ENCODE measurements at places on chromosomes 7 and 10. TPM values are rescaled to one million over a fixed set of nuclear protein-coding genes. Genes with fewer than 3 reads are reported as not detected.

- H3K36me3 ChIP-seq, result no peaks in the 10 kb centered on the region
- H3K4me1 ChIP-seq, result no peaks in the 10 kb centered on the region
- H3K4me3 ChIP-seq, result no peak overlapping the region
- no peak for DNase-seq
- no peaks in the 10 kb centered on the region for H3K27me3 ChIP-seq
Observed at GRCh38 chr10:71080381-71081228, 131.8 kb upstream of the UNC5B start.

DNA sequence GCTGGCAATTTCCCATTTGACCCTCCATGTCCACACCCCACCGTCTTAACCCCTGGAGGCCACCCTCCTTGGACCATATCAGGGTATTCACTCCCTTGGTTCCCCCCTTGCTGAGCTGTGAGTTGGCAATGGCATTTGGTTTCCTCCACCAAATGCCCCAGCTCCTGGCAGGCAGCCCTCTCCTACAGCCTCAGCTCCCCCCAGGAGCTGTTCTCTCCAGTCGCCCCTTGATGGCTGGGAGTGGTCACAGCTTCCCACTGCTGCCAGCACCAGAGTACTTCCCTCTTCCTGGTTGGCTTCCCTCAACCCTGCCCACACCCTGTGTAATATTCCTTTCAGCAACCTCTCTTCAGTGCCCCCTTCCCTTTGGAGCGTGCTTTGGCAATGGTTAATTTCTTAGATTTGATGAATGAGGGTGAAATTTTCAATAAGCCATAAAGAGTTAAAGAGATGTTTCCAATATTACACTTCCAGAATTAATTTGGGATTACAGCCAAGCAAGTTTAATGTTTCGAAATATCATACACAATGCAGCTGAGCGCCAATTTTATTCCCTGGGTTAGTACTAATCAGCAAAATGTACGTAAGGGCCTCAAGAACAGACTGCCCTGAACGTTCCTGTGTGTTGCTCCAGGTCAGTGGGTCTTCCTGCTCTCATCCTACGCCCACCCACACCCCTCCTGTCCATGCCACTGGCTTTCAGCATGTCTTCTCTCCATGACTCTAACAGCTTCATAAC lies 207.1 kb upstream of the NFE2L3 start:
- no peak overlapping the region for H3K27ac ChIP-seq
- no peaks in the 10 kb centered on the region for H3K36me3 ChIP-seq
- H3K4me1 ChIP-seq, result no peaks in the 10 kb centered on the region
- peaks cover 2% of the 10 kb centered on the region for H3K27me3 ChIP-seq

GRCh38 chr7:141071855-141072547 lies 1.9 kb upstream of the TMEM178B start:
- no peak for DNase-seq
- no peaks in the 10 kb centered on the region for H3K27me3 ChIP-seq
- no peak overlapping the region for H3K27ac ChIP-seq
- H3K4me1 ChIP-seq, result no peaks in the 10 kb centered on the region
- no peaks in the 10 kb centered on the region for H3K36me3 ChIP-seq

DNA sequence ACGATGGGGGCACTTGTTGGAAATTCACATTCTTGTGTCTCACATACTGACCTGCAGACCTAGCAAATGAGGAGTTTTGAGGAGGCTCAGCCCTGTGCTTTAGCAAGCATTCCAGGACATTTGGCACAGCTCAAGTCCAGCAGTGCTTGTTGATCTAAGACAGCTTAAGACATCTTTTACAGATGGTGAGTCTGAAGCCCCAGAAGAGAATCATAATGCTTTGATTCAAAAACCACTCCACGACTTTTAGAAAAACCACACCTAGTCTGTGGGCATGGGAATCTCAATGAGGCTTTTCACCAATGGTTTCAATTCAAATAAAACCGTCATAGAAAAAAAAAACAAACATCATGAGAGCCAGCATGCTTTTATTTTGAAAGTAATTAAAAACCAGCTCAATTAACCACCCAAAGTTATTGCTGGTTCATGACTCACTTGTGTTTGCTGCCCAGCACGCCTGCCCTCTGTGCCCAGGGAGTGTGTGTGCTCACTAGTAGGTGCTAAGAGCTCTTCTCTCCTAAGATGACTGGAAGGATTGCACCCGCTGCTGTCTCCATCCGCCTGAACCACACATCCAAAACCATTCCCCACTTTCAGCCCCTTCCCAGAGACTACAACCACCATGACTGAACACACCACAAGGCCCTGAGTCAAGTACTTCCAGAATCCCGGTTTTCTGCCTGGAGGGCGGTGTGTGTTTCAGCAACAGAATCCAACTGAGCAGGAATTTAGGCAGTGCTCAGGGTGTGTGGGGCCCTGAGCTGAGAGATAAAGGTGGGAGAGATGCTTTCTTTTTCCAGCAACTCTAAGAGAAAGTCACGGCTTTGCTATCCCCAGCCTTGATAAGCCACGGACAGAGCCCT lies 130.2 kb upstream of the ADAM12 start:
- no peaks in the 10 kb centered on the region for H3K4me1 ChIP-seq
- H3K27ac ChIP-seq, result no peak overlapping the region

- DNase-seq, result no peak
- H3K4me3 ChIP-seq, result no peak overlapping the region
- no peaks in the 10 kb centered on the region for H3K36me3 ChIP-seq
- no peaks in the 10 kb centered on the region for H3K4me1 ChIP-seq
- H3K27me3 ChIP-seq, result no peaks in the 10 kb centered on the region
Observed at GRCh38 chr7:55307123-55307916, 57.8 kb upstream of the LANCL2 start.

DNA sequence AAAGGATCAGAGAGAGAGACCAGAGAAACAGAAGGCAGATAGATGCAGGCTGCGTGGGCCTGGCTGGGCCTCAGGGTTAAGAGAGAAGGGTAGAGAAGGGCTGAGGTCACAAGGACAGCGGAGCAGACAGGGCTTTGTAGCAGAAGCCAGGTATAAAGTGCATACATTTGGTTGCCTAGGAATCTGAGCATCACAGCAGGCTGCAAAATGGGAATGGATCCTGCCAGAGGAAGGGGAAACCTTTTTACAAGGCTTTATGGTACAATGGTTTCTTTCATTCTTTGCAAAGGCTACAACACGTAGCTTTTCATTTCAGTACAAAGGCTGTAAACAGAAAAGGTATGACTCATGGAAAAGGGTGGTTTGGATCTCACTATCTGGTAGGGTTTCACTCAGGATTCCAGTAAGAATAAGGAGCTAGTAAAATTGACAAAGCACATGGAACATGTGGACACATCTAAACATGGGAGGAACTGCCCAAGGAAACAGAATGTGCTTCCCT lies 275.1 kb downstream of the DOCK4 start:
- no peaks in the 10 kb centered on the region for H3K36me3 ChIP-seq
- H3K4me1 ChIP-seq, result no peaks in the 10 kb centered on the region
- no peaks in the 10 kb centered on the region for H3K27me3 ChIP-seq
- no peak for DNase-seq

- H3K4me1 ChIP-seq, result no peaks in the 10 kb centered on the region
- no peak for DNase-seq
- no peaks in the 10 kb centered on the region for H3K27me3 ChIP-seq
- no peak overlapping the region for H3K4me3 ChIP-seq
Observed at GRCh38 chr7:96407427-96407826, 85.5 kb upstream of the SLC25A13 start.

GRCh38 chr7:80017101-80017698 lies 117.4 kb upstream of the GNAI1 start:
- no peaks in the 10 kb centered on the region for H3K36me3 ChIP-seq
- DNase-seq, result no peak
- H3K27ac ChIP-seq, result no peak overlapping the region
- H3K27me3 ChIP-seq, result no peaks in the 10 kb centered on the region
- no peak overlapping the region for H3K4me3 ChIP-seq

GRCh38 chr7:75943864-75944263 lies 28.9 kb downstream of the POR start:
- no peak overlapping the region for H3K27ac ChIP-seq
- H3K4me3 ChIP-seq, result no peak overlapping the region
- no peaks in the 10 kb centered on the region for H3K27me3 ChIP-seq
- no peak for DNase-seq

DNA sequence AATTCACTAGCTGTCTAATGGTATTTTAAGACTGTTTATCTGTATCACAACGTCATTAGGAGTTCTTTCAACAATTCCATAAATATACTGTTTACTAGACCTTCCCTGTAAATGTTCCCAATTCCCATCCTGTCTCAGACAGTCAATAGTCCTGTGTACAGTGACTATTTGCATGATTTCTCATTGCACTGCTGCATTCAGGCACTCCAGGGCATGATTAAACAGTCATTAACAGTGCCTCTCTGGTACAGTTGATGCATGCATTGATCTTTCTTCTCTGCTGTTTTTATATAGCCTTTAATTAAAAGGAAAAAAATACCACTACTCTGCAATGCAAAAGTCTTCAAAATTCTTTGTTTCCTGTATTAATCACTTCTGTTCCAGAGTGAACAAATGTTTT lies 51.5 kb upstream of the MTURN start:
- H3K27me3 ChIP-seq, result no peaks in the 10 kb centered on the region
- H3K4me3 ChIP-seq, result no peak overlapping the region
- no peaks in the 10 kb centered on the region for H3K4me1 ChIP-seq
- H3K27ac ChIP-seq, result no peak overlapping the region

- no peak overlapping the region for H3K27ac ChIP-seq
- no peaks in the 10 kb centered on the region for H3K27me3 ChIP-seq
- no peak overlapping the region for H3K4me3 ChIP-seq
Observed at GRCh38 chr10:14459665-14460064, 128.9 kb upstream of the FRMD4A start.

DNA sequence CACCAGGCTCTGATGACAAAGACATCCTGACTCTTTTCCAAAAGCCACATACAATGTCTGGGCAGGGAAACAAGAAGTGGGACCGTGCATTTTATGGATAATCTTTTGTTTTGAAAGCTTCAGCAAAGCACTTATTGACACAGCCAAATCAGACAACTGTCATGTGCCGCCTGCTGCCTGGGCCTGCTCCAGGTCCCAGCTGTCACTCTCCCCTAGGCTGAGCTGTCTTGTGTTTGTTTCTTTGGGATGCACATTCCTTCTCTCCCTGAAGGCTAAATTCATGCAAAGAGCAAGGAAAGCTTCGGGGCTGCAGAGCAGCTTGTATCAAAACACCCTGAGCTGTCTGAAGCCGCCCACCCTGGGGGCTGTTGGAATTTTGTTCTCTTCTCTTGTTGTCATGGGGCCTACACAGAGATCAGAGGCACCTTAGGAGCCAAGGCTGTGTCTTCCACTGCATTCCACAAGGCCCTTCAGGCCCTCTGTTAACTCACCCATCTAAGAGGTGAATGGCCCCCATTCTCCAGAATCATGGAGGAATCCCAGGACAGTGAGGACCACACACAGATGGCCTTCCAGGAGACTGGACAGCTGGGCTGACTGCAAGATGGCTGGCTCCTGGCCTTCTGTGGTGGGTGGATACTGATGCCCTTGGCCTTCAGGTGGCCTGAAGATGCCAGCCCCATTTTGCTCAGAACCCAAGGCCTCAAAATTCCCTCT lies 17.8 kb upstream of the SLC18A2 start:
- no peak overlapping the region for H3K4me3 ChIP-seq
- no peaks in the 10 kb centered on the region for H3K4me1 ChIP-seq
- no peak for DNase-seq
- H3K27me3 ChIP-seq, result no peaks in the 10 kb centered on the region
- no peaks in the 10 kb centered on the region for H3K36me3 ChIP-seq

- H3K4me1 ChIP-seq, result no peaks in the 10 kb centered on the region
- no peak overlapping the region for H3K4me3 ChIP-seq
- H3K27me3 ChIP-seq, result no peaks in the 10 kb centered on the region
Observed at GRCh38 chr7:106022193-106022821, 59.2 kb downstream of the CDHR3 start.

DNA sequence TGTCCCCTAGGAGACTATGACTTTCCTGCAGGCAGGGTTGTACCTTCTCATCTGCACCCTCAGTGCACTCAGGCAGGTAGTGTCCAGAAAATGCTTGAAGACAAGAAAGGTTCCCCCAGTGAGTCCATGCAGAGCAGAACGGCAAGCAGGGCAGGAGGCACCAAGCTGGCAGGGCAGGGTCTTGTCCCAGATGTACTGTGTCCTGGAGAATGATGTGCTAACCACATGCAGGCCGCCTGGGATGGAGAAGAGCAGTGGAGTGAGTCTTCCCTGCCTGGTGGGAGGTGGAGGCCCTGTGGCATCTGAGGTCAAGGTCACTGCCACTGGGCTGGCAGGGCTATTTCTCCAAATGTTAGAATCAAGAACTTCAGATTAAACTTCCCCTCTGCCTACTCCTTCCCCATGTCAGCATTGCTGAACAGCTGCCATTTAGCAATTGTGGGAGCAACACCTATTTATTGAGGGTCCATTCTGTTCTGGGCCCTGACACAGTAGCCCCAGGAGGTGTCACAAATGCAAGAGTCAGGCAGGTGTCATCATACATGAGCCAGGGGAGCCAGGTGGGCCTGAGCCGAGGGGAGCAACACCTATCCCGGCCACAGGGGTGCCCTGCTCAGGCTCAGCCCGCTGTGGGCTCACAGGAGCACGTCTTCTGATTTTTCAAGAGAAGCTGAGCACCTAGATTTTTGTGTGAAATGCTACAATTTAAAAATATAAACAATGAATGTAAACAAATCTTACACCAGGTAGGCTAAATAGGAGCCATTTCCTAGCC lies 34.1 kb downstream of the PTPRE start:
- H3K36me3 ChIP-seq, result no peaks in the 10 kb centered on the region
- H3K27ac ChIP-seq, result no peak overlapping the region
- H3K27me3 ChIP-seq, result no peaks in the 10 kb centered on the region
- H3K4me1 ChIP-seq, result no peaks in the 10 kb centered on the region
- DNase-seq, result no peak
- no peak overlapping the region for H3K4me3 ChIP-seq

GRCh38 chr10:103474077-103474476 lies 5.0 kb downstream of the CALHM3 start:
- no peak overlapping the region for H3K27ac ChIP-seq
- no peaks in the 10 kb centered on the region for H3K4me1 ChIP-seq
- no peaks in the 10 kb centered on the region for H3K36me3 ChIP-seq
- H3K4me3 ChIP-seq, result no peak overlapping the region
- H3K27me3 ChIP-seq, result no peaks in the 10 kb centered on the region

DNA sequence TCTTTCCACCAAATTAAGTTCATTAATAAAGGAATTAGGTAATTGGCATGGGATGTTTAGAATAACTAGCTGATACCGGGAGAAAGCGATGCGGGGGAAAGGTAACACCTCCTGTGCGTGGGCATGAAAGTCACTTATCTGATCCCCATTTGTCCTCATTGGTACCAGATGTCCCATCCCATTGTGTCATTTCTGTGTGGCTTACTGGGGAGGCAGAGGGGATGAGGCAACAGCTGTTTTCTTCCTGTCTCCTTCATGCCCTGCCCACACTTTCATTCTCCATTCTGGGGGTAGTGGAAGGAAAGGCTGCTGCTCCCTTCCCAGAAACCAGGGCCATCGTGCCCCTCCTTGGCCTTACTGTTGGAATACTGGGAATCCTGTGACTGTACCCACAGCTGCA lies 27.1 kb downstream of the EEPD1 start:
- H3K27ac ChIP-seq, result no peak overlapping the region
- H3K27me3 ChIP-seq, result no peaks in the 10 kb centered on the region
- H3K36me3 ChIP-seq, result no peaks in the 10 kb centered on the region
- H3K4me1 ChIP-seq, result no peaks in the 10 kb centered on the region
- H3K4me3 ChIP-seq, result no peak overlapping the region
- DNase-seq, result no peak

Gene TSPAN15
- 16.8 TPM for total RNA-seq

Gene DKK1
- total RNA-seq, result 0.96 TPM

Gene MYOZ1
- total RNA-seq, result 13.1 TPM

Gene CALML5
- not detected for total RNA-seq

Gene POT1
- total RNA-seq, result 23.0 TPM
